ENCODE measurements at places on chromosomes 7 and 10.

DNA sequence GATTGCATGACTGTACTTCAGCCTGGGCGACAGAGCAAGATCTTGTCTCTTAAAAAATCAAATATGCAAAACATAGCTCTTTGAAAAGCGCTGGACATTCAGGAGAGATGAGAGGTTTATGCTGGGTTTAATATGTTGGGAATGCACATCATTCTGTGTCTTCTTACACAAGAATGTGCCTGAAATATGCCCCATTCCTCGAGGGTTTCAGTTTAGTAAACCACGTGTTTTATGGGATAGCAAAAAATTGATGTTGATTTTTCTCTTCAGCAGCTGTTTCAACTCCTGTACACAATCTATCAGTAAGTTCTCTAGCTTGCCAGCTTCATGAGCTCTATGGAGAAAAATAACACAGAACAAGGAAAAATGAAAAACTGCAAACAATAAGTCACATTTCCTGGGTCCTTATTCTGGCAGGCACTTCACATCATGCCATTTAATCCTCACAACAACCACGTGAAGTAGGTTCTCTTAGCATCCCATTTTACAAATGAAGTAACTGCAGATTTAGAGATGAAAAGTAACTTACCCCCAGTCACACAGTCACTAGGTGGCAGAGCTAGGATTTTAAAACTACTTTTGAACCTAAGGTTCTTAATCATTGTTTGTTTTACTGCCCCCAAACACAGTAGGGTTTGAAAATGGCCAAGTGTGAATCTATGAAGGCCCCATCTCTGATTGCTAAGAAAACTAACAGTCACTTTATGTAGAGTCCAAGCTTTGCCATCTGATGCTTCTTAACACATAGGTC lies 423.6 kb downstream of the PHTF2 start:
- no peak for DNase-seq

DNA sequence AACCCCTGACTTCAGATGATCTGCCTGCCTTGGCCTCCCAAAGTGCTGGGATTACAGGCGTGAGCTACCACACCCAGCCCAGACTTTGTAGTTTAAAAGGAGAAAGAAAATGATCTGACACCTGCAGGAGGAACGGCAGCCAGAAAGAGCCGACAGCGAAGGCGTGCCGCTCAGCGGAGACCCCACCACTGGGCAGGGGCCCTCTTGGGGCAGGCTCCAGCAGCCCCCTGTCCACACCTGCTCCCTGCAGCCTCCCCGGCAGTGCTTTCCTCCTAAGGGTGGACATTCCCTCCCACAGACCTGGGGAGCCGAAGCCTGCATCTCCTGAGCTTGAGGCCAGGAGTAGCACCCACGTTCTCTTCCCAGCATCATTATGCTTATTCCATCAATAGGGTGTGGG lies 19.2 kb upstream of the CNPY1 start:
- no peak for DNase-seq

GRCh38 chr10:1627945-1628344 lies 109.4 kb downstream of the ADARB2 start:
- no peak for DNase-seq

- no peak for DNase-seq
Measured at GRCh38 chr10:35420827-35421552, 84.7 kb downstream of the CCNY start.

DNA sequence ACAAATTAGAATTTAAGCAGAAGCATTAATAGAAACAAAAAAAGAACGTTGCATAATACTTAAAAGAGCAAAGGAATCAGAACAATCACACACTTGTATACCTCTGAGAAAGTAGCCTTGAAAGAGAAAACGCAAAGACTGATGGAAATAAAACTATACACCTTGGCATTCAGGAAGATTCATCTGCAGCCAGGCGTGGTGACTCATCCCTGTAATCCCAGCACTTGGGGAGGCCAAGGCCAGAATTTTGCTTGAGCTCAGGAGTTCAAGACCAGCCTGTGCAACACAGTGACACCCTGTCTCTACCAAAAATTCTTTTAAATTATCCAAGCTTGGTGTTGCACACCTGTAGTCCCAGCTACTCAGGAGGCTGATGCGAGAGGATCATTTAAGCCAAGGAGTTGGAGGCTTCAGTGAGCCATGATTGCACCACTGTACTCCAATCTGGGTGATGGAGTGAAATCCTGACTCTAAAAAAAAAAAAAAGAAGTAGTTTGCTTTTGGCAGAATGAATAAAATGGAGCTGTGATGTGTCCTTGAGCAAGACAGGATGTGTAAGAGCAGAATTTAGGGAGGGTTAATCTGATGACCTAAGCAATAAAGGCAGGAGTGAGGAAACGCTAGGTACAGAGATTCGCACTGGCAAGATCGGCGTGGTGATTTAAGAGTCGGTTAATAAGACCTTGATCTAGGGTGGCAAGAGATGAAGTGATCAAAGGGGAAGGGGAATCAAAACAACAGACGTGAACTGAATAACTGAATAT lies 75.8 kb upstream of the NRP1 start:
- DNase-seq = no peak

- no peak for DNase-seq
Measured at GRCh38 chr10:11918384-11918783, 95.2 kb downstream of the PROSER2 start.

DNA sequence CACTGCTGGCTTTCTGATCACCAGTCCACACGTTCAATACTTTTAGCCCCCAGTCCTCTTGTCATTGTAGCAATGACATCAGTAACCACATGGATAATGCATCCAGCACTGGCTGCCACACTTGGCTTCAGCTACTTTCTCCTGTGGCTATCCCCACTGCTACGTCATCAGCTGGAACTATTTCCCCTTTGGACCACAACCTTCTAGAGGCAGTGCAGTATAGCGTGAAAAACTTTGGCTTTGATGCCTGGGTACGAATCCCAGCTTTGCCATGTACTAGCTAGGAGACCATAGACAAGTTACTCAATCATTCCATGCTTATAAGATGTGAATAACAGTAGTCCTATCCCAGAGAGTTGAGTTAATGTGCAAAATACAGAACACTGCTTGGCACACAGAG lies 63.2 kb downstream of the CCDC3 start:
- DNase-seq = no peak

DNA sequence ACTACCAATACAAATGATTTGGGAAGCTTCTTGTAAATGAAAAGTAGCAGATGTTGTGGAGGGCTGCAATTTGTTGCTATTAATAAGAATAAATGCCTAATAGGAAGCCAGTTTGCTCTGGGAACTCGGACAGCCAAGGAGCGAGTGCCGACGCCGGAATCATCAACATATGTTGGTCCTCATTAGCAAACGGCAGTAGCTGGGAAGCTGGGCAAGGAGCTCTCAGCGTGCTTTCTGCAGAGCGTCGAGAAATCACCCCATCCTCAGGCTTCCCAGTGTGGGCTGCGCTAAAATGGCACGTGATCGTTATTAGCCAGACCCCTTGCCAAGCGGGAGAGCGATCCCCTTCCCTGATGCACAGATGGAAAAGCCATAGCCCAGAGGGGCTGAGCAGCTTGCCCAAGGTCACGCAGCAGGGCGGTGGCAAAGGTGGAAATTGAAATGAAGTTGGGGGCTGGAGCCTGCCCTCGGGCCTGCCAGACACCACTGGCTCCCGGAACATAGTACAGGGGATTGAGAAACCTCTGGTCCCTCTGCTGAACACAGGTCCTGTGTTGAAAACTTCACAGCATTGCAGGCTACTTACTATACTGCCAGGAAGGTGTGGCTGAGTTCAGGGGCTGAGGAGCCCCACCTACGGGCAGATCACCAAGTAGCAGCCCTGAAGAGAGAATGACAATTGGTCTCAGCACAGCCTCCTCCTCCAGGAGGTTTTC lies 326.9 kb downstream of the PLXNA4 start:
- no peak for DNase-seq

DNA sequence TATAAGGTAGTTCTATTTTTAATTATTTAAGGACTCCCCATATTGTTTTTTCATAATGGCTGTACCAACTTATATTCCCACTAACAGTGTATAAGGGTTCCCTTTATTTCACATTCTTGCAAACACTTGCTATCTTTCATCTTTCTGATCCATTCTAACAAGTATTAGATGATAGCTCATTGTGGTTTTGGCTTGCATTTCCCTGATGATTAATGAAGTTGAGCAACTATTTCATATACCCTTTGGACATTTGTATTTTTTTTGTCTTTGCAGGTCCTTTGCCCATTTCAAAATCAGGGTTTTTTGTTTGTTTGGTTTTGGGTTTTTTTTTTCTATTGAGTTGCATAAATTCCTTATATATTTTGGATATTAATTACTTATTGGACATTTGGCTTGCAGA lies 107.2 kb downstream of the EPC1 start:
- no peak for DNase-seq

DNA sequence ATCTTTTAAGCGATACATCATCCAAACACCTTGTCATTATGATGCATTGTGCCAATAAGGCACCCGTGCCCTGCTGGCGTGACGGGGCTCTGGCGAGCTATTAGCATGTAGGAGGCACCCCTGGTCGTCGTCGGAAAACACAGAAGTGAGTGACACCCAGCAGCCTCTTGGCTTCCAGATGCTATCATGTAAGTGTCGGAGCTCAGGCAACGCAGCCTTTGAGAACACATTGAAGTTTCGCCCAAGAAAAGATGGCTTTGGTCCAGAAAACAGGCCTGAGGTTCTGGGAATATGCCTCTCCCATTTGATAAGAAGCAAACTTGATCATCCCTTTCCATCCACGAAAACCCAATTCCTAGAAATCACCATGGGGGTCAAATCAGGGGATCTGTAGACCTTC lies 555.3 kb downstream of the GALNT17 start:
- DNase-seq = no peak

DNA sequence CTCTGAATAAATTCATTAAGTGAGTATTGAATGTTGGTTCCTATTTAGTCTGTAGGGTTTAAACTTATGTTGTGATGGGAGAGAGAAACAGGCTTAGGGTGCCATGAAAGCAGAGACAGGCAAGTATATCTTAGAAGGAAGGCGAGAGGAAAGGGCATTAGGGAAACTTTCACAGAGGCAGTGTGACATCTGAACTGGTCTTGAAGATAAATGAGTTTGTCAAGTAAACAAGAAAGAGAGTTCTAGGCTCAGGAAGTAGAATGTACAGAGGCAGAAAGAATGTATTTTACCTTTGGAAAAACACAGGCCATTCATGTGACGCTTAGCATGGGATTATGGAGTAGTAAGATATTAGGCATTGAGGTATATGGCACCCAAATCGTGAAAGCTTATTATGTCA lies 34.5 kb downstream of the GLCCI1 start:
- DNase-seq = no peak

DNA sequence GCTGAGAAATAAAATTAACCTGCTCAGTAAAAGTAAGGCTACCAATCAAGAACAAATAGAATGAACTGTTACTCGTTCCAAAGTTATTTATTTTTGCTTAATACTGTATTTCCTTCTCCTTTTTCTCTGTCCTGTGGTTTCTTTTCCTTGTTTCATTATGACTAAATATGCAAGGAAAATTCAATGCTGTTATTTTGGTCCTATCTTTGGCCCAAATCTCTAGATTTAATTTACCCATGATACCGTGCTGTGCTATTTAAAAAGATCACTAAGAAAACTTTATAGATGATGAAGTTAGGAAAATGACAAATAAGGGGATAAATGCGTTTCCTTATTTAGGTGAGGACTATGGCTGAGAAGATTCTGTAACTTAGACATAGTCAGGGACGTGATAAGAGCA lies 45.3 kb upstream of the FAM133B start:
- no peak for DNase-seq

GRCh38 chr10:67603701-67604100 lies 92.3 kb downstream of the CTNNA3 start:
- no peak for DNase-seq

- no peak for DNase-seq
Measured at GRCh38 chr10:74163319-74164068, 12.5 kb downstream of the ADK start.

GRCh38 chr10:12543589-12543988 lies 194.2 kb downstream of the CAMK1D start:
- no peak for DNase-seq

DNA sequence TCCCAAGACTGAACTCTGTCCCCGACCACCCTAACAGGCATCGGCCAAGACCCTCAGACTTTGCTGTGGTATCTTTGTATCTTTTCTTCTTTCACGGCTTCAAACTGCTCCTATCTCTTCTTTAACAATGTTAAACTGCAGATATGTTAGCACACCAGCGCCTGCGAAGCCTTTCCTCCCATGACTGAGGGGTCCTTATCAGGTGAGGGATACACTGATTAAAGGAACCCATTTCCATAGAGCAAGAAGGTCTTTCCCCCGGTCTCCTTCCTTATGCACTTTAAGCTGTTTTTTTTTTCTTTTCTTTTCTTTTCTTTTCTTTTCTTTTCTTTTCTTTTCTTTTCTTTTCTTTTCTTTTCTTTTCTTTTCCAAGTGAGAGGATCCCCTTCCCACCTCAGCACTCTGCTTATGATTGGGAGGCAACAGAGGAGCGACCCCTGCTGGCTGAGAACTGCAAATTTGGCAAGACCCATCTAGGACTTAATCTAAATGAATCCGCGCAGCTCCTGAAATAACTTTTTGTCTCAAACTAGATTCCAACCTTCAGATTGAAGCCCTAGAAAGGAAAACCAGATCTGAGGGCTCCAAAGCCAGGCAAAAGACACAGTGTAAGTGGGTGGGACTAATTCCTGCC lies 109.9 kb downstream of the ITGB8 start:
- DNase-seq = no peak

DNA sequence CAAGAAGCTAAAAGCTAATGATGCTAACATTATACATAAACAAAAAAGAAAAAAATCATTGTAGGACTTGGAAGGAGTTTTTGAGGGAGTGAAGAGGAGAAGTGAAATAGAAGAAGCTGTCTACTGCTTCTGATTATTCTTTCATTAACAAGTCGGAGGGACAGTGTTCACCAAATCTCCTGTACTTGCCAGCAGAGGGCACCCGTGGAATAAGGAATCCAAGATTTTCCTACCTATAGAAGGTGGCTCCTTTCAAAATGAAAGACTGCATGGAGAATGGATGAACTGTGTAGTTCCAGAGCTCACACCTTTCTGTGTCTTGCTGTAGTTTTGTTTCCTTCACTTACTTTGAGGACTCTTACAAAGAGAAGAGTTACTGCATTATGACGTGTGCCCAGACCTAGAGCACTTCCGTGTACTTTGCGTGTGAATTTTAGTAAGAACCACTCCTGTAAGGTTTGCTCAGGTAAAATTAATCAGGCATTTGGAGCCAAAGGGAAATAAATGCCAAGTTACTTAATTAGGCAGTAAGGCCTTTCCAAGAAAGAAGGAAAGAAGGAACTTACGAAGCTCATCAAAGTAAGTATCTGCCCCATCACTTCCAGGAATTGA lies 145.1 kb downstream of the SEMA3D start:
- no peak for DNase-seq

DNA sequence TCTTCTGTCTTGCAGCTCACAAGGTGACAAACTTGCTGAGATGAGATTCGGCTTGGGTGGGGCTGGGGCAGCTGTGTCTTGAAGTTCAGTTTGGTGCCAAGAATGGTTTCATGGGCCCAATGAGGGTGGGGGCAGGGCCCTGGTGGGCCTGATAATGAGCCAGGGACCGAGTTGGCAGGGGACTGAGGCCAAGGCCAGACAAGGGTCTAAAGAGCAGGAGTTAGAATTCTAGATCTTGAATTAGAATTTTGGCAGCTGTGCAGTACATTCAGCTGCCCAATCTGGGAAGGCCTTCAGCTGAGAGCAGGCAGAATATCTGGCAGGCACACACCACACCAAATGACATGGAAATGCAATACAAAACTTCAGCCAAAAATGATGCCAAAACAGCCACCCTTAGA lies 1.5 kb upstream of the JAZF1 start:
- no peak for DNase-seq

- DNase-seq = no peak
Measured at GRCh38 chr7:3861386-3861785, 560.3 kb downstream of the SDK1 start.

Data from stimulated activated CD8-positive, alpha-beta memory T cell treated with anti-CD3 and anti-CD28 coated beads, Interleukin-15, amount 100 ng/mL, for 4 hours (primary cell).